ENCODE measurements at places on chromosomes 5 and 9.

- no peak for DNase-seq
These were observed 79.6 kb downstream of the ADAMTS2 start for GRCh38 chr5:179265514-179266290.

- DNase-seq, result no peak
These were observed 87.1 kb upstream of the FCN2 start for GRCh38 chr9:134793288-134794188.

DNA sequence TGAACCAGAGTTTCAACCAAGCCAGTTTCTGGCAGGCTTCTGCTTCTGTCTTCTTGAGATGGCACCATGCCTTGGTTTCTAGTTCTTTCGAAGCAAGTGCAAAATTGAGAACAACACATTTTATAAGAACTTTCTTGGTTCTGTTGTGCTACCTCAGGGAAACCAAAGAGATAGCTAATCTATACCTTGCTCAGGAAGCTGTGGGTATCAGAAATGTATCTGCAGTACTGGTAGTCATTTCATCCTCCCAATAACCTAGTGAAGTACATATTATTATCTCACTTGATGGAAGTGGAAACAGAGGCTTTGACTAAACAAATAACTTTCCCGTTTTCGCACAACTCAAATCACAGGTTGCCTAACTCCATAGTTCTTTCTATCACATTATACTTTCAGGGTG lies 246.6 kb downstream of the ENC1 start:
- no peak for DNase-seq

DNA sequence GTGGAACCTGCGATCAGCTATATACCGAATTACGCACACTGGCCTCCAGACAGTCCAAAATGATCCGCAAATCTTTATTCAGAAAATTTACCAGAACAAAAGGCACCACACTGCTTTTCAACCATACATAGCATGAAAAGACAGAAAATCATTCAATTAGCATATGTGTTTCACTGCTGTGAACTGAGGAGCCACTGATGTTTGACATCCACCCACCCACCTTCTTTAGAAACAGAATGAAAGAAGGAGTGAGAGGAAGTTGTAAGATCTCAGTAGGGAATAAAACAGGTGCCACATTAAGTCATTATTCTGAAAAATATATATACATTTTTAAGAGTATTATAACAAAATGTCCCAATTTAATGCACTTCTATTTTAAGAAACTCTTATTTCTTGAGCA lies 156.8 kb downstream of the NFIB start:
- DNase-seq, result no peak

Measured in NCI-H187 treated with DMSO at 0.1 percent for 48 hours (cell line).